ENCODE measurements at places on chromosomes 5 and 9.

GRCh38 chr5:69238760-69239251 lies 4.1 kb downstream of the CDK7 start:
- peak; percentile 92 for DNase-seq

DNA sequence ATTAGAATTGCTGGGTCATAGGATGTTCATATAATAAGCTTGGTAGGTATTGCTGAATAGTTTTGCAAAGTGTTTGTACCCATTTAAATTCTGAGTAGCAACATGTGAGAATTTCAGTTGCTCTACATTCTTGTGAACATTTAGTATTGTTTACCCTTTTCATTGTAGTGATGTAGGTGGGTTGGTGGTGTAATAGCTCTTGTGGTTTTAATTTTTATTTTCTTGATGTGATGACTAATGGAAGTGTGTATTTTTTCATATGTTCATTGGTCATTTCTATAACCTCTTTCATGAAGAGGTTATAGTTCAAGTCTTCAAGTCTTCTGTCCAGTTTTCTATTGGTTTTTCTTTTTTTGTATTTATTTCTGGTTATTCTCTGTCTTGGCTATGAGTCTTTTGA lies 34.4 kb downstream of the RASA1 start:
- DNase-seq, result no peak

DNA sequence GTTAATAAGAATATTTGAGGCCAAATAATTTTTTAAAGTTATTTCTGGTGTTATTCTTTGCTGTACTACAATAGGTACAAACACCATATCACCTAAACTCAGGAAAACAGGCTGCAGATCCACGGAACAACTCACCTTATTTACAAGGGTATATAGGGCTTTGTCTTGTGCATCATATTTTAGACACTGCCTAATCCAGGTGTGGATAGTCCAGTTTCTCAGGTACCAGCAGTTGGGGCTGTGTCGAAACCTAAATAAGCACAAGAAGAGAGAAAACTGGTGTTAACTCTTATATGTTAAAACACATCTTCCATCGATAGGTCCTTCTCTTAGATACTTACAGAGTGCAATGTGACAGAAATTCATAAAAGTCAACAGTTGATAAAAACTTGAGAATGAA lies 82.2 kb downstream of the MRPS27 start:
- no peak for DNase-seq

- no peak for DNase-seq
Measured at GRCh38 chr9:127014910-127015540, 100.4 kb downstream of the RALGPS1 start.

GRCh38 chr9:101601904-101602765 lies 7.4 kb upstream of the PPP3R2 start:
- peak; percentile 52 for DNase-seq

- DNase-seq, result peak; percentile 7
Measured at GRCh38 chr5:142475102-142475513, 150.3 kb upstream of the SPRY4 start.

DNA sequence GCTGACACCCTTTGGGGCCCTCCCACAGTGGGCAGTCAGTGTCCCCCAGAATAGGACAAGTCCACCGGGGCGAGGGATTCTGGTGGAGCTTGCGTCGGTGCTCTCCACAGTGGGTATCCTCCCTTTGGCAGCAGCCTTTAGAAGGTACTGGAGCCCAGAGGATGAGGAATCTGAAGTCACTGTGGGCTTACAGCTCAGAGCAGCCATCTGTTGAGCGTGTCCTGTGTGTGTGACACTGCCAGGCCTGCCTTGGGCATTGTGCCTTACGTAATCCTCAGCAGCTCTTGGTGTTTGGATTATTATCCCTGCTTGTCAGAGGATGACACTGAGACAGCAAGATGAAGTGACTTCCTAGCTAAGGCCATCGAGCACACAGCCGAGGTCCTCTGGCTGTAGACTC lies 12.6 kb downstream of the URM1 start:
- DNase-seq, result no peak

- DNase-seq, result no peak
Measured at GRCh38 chr9:32404856-32405255, 20.4 kb downstream of the ACO1 start.

DNA sequence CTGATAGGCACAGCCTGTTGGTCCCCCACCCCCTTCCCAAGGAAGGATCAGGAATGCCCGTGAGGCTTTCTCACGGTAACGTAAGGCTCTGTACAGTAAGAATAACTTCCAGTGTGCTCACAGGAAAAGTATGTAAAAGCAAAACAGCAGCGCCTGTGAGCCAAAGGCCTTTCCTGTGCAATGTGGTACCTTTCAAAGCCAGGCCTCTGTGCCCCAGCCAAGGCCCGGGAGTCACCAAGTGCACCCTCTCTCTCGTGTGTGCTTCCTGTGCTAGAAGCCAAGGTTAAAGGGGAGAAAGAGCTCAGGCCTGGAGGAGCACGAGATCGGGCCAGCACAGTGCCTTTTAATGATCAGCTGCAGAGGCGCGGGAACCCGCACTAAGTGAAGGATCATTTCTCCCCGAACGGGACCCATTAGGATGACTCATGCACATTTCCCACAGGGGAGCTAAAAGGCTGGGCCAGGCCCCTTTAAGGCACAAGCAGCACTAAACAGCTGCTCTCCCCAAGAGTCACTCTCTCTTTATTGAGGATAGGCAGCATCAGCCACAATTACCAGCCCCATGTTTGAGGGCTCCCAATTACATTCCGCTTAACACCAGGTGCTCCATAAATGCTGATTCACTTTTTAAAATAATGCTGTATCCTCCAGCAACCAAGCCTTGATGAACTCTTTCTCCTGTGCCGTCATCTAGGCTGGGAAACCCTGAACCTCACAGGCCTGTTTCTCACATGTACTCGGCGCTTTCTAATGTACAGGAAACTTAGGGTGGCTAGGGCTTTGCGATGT lies 42.8 kb downstream of the SHB start:
- DNase-seq, result peak; percentile 99

DNA sequence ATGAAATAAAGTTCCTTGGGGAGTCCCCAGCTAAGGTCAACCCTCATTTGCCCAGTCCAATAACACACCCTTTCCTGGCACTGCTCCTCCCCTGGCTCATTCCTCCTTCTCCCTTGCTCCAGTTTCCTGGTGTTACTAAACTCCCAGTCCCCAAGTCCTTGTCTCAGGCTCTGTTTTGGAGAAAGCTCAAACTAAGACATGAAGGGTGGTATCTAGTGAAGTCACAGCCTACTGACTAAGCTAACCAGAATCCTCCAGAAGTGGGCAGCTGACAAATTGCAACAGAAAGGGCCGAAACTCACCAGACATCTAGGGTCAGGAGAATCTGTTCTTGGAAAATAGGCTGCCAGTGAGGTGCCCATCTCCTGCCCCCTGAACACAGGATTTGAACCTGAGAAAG lies 118.7 kb upstream of the NEK6 start:
- no peak for DNase-seq

GRCh38 chr5:135332519-135333150 lies 66.4 kb downstream of the MACROH2A1 start:
- peak; percentile 65 for DNase-seq

- DNase-seq, result peak; percentile 54
Measured at GRCh38 chr9:110807956-110808598, 139.5 kb downstream of the MUSK start.

DNA sequence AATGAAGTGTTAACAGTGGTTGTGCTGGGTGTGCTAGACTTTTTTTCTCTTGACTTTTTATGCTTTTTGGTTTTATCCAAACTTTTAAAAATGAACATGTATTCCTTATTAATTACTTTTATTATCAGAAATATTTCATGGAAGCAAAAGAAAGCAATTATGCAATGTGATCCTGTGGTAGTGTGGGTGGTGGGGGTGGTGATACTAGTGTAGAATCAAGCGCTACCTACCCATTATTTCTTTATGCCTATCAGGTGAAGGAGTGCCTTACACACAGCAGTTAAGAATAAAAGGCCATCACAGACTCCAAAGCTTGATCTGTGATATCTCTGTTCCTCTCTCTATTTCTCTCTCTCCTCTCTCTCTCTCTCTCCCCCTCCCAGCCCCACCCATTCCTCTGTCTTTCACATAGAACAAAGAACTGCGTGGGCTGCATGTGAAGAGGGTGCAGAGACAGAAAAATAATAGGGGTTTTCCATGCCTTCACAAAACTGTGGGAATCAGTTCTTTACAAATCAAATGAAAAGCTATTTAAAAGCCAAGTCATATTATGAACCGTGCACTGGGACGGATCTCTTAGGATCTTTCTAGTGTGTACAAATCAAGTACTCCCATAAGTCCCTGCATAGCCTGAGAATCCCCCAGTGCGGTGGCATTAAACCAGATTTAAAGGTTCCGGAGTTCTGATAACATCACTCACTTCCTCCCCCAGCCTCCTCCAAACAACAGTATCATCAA lies 351.2 kb downstream of the RAB3C start:
- no peak for DNase-seq

GRCh38 chr5:162801235-162801634 lies 636.2 kb upstream of the CCNG1 start:
- no peak for DNase-seq

DNA sequence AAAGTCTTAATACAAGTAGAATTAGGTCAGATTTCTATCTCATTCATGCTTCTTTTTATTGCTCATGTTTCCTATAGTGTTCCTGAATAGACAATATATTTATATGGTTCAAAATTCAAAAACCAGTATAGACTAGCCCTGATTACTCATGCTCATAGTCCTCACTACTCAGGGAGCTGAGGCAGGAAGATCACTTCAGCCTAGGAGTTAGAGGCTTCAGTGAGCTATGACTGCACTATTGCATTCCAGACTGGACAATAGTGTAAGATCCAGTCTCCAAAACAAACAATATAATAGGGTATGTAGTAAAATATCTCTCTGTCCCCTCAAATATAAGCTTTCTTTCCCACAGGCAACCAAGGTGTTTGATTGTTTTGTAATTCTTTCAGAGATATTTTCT lies 2.4 kb downstream of the ANKRD31 start:
- peak; percentile 12 for DNase-seq
